ENCODE measurements at places on chromosomes 2 and 18.
A peak's percentile ranks its signal among the peaks of the same experiment; 100 is the strongest.

- DNase-seq = no peak
These were observed 547.3 kb downstream of the PLCL1 start for GRCh38 chr2:198351647-198352046.

- DNase-seq = peak; percentile 64
These were observed 37.3 kb upstream of the TMEM177 start for GRCh38 chr2:119641562-119642258.

DNA sequence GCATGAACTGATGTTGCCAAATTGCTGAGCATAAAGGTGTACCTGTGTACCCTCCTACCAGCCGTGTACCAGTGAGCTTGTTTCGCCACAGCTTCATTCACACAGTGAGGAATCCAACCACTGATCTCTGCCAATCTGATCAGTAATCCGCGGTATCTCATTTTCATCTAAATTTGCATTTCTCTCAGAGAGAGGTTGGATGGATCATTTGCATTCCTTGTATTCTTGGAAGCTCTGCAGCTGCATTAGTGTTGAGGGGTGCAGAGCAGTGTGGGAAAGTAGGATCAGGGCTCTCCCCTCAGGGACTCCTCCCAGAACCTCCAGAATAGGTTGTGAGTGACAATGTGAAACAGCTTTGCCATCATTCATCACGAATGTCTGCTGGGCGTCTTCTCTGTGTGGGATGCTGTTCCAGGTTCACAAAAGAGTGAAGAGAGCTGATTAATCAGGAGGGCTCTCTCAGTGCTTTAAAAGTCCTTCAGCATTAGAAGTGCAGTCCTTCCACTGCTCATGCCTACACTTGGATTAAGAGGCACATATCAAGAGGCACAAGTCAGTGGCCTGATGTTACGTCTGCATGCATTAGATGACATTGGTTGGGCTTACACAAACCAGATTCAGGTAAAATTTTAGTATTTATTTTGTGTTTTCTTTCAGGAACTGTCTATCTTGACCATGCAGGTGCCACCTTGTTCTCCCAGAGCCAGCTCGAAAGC lies 7.5 kb downstream of the MOCOS start:
- DNase-seq = no peak

DNA sequence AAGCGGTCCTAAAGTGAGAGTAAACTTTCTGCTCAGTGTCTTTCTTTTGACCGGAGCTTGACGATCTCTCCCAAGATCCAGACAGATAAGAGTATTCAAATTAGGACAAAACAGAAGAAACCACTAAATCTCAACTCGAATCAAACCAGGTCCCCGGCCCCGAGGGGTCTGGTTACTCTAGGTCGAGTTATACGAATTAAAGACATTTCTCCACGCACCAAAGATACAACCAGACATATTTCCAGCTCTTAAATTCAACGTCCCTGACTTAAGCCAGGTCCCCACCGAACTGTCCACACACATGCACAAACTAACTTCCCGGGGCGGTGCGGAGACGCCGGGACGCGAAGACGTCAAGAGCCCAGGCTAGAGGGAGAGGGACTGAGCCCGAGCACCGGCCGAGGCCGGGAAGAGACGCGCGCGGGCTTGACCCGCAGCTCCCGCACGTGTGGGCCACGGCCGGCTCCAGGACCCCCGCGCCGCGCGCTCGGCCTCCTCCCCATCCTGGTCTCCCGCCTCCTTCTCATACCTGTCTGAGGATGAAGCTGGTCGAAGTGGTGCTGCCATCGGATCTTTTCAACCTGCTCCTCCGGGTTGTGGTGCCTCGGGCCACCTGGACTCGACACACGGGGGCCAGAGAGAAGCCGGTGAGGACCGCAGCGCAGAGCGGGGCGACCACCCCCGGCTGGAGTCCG lies 896 bp downstream of the CACNB4 start:
- peak; percentile 1 for DNase-seq

- DNase-seq = no peak
These were observed 231.7 kb upstream of the CCDC150 start for GRCh38 chr2:196407675-196408264.

GRCh38 chr2:85915606-85916303 lies 27.0 kb upstream of the ST3GAL5 start:
- DNase-seq = peak; percentile 62

DNA sequence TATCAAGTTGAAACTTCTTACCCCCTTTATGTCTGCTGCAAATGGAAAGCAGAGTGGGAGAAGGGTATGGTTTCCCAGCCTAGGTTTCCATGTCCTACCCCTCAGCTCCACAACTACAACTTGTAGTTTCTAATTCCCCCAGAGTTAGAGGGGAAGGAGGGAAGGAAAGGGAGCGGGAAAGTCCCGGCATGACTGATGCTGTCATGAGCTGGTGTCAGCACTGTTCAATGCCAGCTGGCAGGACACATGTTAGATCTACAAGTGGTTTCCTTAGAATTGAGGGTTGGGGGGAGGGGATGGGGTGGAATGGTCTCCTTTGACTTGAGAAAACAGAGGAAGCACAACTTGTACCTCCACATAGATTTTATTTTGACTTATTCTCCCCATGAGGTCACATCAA lies 194.0 kb downstream of the MBD2 start:
- no peak for DNase-seq

- DNase-seq = no peak
These were observed 7.3 kb upstream of the SETBP1 start for GRCh38 chr18:44673256-44673880.

DNA sequence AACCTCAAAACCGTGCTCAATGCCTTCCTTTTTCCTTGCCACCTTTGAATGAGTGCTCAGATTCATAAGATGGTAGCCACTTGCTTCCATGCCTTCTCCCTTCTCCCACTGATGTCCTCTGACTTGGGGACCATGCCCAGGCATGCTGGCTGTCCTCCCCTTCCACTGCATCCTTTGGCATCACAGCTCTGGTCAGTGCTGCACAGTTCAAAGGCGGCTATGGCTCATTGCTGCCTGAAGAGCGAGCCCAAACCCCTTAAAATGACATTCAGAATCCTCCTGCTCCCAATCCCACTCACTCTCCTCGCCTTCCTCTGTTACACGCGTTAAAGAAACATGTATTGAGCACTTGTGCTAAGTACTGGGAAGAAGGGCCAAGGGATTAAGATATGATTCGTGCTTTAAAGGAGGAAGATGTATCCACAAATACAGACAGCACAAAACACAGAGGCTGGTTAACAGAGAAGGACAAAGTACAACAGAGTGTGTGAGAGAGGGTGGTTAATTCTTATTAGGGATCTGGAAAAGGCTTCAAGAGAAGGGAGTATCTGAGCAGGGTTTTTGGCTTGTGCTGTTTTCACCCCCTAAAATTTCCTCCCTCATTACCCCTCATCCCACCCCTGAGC lies 81.8 kb downstream of the CERKL start:
- DNase-seq = no peak

DNA sequence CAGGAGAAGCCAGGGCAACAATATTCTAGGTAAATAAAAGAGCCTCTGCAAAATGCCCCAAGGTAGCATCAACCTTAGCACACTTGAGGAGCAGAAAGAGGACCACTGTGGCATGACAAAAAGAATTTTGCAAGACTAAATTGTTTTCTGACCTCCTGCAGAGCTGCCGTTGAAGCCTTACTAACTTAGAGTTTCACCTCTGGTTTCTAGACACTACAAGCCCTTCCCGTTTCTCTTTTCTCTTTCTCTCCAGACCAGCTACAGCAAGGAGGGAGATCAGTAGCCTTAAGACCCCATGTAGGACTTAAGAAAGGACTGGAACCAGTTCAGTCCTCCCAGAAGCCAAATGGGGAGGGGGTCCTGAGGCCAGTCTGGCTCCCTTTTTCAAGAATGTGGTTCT lies 73.3 kb upstream of the SP3 start:
- DNase-seq = no peak

- no peak for DNase-seq
These were observed 77.1 kb upstream of the SEC11C start for GRCh38 chr18:59062643-59063006.

GRCh38 chr18:70376914-70377258 lies 88.0 kb downstream of the SOCS6 start:
- DNase-seq = no peak

GRCh38 chr2:62381656-62382055 lies 124.3 kb downstream of the TMEM17 start:
- no peak for DNase-seq

Measured in fibroblast of skin of right quadriceps (primary cell).